ENCODE measurements at places on chromosomes 16 and 17.

- no peak for DNase-seq
Measured at GRCh38 chr16:66197668-66198278, 168.7 kb upstream of the CDH5 start.

- no peak for DNase-seq
Measured at GRCh38 chr17:61732169-61732568, 131.2 kb downstream of the BRIP1 start.

DNA sequence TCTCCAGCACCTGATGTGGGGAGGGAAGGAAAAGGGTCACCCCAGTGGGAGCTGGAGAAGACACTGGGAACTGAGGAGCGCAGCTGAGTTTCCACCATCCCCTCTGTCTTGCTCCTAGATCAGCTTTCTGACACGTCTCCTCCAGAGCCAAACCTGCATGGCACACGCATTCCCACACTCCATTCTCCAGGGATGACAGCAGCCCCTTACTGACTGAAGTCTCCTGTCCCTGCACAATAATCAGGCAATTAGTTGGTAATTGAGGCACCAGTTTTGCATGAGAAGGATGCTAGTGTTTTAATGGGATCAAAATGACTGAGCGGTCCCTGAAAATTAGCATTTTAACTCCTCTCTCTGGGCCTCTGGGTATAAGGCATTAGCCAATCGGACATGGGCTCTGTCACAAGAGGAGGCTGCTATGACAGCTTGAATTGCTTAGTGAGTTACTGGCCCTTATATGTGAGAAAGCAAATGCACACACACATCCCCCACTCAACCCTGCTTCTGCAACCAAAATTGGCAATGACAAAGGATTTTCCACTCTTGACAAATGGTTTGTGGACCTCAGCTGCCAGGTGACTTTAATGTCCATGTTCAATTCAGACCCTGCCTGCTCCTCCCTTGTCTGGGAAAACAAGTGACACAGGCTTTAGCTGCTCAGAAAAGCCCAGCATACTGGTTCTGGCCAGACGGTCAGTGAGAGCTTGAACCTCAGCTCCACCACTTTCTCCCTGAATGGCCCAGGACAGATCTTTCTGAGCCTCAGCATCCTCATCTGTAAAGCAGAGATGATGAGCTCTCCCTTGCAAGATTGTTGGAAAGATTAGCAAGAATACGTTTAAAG, 57.2 kb upstream of the SREBF1 start:
- no peak for DNase-seq

DNA sequence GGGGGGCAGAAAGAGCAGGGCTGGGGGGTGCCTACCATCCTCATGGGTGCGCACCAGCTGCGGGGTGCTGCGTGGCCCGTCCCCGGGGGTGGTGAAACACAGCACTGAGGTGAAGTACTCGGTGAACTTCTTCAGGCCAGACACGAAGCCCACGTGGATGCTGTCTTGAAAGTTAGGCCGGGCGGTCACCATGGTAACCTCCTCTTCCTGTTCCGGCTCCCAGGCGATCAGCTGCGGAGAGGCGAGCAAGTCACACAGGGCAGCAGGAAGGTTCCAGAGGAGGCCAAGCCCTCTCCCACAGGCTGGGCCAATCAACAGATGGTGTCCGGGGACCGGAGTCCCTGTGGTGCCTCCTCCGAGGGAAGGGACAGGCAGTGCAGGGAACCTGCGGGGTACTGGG, 90.1 kb upstream of the CDC42EP4 start:
- DNase-seq = peak; percentile 14

DNA sequence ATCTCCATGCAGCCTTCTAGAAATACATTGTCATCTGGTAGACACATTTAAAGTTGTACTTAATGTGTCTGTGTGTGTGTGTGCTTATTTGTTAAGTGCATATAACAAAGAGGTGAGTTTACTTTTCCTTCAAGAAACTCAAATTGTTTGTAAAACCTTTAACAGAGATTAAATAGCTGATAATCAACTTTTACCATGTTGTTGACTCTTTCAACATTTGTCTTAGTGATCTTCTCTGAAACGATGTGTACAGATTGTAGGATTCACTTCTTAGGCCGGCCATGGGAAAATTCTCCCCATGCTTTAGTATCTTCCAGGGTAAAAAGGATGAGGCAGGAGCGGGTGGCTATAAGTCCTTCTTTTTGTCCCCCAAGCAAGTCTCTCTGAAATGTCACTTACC, 292.9 kb upstream of the MAF start:
- DNase-seq = no peak

DNA sequence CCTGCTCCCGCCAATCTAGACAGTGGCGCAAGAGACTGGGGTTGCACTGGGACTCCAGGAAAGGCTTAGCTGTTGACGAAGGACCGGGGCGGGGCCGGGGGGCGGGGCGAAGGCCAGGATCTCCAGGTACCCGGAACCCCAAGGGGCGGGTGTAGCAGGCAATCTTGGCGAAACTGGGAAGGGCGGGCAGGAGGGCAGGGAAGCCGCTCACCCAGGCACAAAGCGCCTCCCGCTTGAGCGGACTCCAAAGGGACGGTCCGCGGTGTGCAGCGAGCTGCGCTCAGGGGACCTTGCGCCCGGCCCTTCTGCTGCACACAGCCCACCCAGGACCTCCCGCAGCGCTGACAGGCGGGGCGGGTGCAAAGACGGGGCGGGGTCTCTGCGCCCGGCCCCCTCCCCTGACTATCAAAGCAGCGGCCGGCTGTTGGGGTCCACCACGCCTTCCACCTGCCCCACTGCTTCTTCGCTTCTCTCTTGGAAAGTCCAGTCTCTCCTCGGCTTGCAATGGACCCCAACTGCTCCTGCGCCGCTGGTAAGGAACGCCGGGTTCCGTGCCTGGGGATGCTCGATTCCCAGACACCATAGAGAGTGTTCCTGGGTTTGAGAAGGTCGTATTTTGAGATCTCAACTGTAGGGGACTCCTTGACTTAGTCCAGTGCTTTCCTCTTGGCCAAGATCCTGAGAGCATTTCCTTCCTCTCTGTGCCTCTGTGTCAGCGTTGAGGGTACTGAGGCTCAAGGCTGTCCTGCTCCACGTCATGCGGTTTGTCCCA, at the start of gene MT1F:
MT1F (plus strand) TSS at position 405 of the 772 bp plus-strand sequence; CDS start at position 505, 100 bp downstream.
- peak; percentile 48 for DNase-seq

DNA sequence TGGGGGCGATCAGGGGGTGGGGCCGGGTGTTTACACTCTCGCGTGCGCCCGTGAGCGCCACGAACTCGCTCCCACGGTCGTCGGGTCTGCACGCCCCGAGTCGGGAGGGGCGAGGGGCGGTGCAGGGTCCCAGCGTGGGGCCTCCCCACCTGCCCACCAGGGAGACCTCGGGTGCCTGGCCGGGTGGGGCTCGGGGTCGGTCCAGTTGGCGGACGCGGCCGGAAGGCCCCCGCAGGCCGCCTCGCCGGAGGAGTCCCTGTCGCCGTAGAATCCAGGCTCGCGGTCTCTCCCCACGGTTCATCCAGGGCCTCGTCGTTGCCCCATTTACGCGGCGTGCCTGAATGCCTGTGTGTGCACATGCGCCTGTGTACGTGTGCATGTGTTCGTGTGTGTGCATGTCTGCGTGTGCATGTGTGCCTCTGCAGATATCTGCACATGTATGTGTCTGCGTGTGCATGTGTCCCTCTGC, 510 bp upstream of the RAB40B start:
- DNase-seq = no peak

- no peak for DNase-seq
Measured at GRCh38 chr17:38747463-38748148, 530 bp downstream of the PCGF2 start.

DNA sequence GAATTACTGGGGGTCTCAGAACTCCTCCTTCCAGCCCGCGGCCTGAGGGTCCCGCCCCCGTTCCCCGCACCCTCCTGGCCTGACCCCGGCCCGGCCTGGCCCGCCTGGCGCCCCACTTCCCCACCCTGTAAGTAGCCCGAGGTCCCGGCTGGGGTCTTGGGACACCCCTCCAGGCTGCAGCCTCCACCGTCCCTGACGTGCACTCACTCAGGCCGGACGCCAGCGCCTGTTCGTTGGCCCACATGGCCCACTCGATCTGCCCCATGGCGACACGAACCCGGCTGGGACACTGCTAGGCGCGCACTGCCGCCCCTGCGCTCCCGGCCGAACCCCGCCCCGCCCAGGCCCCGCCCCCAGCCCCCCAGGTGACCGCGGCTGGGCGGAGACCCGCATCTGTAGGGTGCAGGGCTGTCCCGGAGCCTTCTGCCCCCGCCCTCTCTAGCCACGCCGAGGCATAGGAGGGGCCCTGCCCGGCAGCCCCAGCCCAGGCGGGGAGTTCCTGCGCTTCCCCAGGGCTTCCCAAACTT, at the start of gene CYBA:
CYBA (minus strand) TSS at position 305 of the 527 bp plus-strand sequence; CDS start at position 265, 40 bp downstream.
- DNase-seq = peak; percentile 84

GRCh38 chr17:57915985-57916757, 39.0 kb downstream of the CUEDC1 start:
- DNase-seq = no peak

DNA sequence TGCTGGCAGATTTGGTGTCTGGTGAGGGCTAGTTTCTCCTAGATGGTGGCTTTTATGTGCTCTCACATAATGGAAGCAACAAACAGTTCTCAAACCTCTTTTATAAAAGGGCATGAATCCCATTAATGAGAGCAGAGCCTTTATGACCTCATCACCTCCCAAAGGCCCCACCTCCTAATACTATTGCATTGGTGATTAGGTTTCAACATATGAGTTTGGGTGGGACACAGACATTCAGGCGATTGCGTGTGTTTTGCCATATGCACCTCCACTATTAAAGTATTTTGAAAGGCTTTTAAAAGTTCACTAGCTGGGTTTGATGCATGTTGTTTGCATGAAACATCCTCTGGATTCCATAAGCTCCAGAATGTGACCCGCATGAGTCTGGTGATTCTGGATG, 24.4 kb upstream of the DNAJA2 start:
- DNase-seq = no peak

GRCh38 chr16:30896889-30897733, 697 bp downstream of the CTF1 start:
- peak; percentile 79 for DNase-seq

GRCh38 chr17:59160157-59161025, 4.8 kb downstream of the PRR11 start:
- no peak for DNase-seq

DNA sequence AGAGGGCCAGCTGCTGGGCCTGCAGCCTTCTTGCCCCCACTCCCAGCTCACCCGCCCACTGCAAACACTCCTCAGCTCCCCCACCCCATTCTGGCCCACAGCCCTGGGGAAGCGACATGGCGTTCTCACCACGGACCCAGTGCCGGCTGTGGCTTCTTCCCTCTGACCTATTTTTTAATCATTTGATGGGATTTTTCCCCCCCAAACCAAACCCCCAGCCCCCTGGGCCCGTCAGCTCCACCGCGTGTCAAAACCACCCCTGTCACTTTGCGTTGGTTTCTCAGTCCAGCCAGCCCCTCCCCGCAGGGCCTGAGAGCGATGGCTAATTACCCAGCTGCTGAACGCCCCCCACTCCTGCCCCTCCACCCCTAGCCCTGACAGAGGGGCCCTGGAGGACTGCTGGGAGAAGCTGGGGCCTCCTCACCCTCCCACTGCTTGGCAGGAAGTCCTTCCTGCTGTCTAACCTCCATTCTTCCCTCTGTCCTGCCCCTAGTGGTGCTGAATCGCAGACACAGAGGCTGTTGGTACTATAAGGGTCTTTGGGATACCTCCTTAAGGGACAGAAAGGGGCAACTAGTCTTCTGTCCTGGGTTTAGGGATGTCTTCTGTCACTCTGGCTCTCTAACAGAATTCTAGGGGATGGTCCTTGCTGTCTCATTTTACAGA, 7.5 kb upstream of the TBX21 start:
- no peak for DNase-seq

DNA sequence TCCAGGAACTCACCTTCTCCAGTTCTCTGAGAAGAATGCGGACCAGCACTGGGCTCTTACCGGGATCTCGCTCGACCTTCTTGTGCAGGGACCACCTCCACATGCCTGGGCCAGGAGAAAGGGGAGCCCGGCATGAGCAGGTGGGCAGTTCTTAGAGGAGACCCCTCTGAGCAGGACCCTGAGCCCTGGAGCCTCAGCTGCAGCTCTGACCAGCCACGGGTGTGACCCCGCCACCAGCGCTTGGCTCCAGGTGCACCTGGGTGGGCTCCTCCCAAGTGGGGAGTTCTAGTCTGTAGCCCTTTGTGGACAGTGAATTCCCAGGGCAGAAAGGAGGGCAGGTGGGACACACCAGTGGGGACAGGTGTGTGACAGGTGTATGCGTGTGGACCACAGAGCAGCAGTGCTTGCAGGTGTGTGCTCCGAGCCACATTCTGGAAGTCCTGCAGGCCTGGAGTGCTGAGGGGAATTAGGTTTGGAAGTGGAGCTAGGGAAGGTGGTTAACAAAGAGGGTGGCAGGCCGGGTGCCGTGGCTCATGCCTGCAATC, 28.9 kb downstream of the PIK3R6 start:
- DNase-seq = no peak

DNA sequence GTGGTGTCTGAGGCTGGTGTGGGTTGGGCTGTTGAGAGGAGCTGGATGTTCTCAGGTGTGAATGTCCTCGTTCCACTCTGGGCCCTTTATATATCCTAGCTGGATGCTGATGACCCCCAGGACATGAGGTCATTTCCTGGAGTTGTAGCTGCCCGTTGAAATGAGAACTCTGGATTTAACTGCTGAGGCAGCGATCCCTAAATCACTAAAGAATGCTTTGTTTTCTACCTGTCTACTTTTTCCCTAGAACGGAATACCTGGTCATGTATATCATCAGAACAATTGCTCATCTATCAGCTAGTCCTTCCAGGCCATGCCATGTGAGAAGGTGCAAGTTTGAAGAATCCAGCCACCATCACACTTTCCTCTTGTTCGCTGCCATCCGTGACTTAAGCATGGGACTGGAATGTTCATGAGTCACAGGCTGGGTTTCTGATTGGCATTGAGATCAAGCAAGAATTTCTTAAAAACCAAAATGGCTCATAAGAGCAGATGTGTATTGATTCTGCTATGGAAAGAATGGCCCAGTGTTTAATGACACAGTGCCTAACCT, at the start of gene KRTAP2-3:
KRTAP2-3 (minus strand) TSS at position 63 of the 553 bp plus-strand sequence. CDS start 64 bp downstream, outside the sequence.
- no peak for DNase-seq

DNA sequence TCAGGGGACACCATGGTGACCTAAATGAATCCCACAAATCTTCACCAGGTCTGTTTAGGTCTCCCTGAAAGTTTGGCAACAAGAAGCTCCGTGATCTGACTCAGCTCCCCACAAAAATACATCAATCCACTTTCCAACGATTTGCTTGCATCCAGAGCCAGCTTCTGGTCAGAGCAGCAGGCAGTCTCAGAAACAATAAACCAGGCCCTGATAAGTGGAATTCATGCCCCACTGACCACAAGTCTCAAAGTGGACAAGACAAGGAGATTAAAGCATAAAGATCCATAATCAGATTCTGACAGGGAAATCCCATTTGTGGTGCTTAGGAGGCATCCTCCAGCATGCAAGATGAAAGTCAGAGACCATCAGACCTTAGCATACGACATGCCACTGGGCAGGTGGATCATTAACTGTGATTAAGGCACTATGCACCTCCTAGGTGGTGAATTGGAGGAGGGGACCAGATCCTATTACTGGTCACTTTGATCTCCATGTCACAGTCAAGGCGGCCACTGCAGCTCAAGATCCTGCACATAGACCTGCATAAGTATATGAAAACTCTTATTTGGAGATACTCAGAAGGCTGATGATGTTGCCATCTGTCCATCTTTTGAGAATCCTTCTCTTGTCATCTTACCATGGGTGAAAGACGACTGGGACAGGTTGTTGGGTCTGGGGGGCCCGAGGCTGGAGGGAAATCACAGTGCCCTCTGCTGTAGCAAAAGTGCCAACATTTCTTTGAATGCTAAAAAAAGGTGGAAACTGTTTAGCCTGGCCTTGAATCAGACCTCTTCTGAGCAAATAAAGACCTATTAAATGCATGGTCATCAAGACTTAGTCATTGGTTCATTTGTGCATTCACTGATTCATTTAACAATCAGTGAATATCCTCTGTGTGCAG, 309.2 kb upstream of the CCL2 start:
- no peak for DNase-seq

GRCh38 chr16:58494981-58495520, 4.9 kb upstream of the NDRG4 start:
- peak; percentile 55 for DNase-seq
